ENCODE measurements at places on chromosomes 2 and 18.

- DNase-seq, result no peak
Observed at GRCh38 chr2:178163395-178163794, 30.9 kb upstream of the OSBPL6 start.

GRCh38 chr18:5772306-5773105 is 122.8 kb downstream of the TMEM200C start:
- DNase-seq, result no peak

- no peak for DNase-seq
Observed at GRCh38 chr2:85066006-85066740, 67.0 kb upstream of the TCF7L1 start.

DNA sequence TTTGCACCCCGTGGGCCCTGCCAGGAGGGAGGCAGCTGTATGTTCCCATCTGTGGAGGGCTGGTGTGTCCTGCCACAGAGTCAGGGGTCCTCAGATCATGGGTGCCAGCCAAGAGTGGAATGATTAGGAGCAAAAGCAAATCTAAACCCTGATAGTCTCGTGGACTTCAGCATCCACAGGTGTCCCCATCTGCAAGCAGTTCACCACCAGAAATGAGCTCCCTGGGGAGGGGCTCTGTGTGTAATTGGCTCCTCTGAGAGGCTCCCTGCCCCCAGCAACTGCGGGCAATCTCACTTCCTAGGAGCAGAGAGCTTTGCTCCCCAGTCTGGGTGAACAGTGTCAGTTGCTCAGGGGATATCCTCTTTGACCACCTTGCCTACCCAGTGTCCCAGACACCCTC is 78.1 kb downstream of the HNRNPLL start:
- DNase-seq, result no peak

GRCh38 chr18:4430836-4431235 is 24.3 kb downstream of the DLGAP1 start:
- no peak for DNase-seq

GRCh38 chr2:49167131-49167530 is 12.8 kb upstream of the FSHR start:
- DNase-seq, result no peak

- no peak for DNase-seq
Observed at GRCh38 chr2:102184568-102184967, 2.3 kb upstream of the IL1RL2 start.

DNA sequence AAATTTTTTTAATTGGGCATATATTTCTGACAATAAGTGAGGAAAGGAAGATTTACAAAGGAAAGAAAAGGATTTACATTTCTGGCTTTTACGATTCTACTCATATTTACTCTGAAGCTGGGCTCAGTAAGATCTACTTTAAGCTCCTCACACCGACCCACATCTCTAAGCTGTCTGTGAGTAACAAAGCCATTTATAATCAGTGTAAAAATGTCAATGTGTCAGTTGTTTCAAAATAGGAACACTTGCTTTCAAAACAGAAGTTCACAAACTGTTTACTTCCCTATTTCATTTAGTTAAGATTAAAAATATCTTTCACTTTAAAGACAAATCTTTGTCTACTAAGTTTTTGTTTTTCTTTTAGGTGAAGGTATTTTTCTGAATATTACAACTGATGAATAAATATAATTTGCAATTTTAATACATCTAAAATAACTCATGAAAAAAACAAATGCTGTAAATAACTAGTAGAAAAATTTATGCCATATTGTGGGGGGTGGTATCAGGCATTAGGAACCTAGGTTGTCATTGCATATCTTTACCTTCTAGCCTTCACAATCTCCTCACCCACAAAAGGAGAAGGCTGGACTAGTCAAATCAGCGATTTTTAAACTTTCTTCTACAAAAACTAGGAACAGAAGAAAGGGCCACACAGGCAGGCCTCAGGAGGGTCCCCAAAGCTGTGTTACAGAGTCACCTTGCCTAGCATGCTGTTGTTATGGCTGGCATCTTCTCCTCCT is 64.5 kb downstream of the TMEM131 start:
- no peak for DNase-seq

- DNase-seq, result no peak
Observed at GRCh38 chr2:237180987-237181386, 95.3 kb downstream of the COPS8 start.

- no peak for DNase-seq
Observed at GRCh38 chr2:217625557-217626169, 377.1 kb downstream of the TNS1 start.

DNA sequence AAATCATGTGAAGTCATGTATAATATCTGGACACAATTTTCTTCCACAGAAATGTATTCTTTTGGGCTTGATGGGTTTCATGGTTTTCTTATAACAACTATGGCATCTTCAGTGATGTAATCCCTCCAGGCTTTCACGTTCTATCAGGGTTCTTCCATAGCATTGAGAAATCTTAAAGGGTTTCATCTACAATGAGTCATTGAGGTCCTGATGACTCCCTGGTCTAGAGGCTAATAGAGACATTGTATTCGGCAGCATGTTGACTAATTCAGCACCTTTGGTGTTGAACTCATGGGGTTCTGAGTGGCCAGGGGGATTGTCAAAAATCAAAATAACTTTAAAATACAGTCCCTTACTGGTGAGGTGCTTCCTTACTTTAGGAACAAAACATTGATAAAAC is 614.0 kb upstream of the CRIM1 start:
- DNase-seq, result no peak

DNA sequence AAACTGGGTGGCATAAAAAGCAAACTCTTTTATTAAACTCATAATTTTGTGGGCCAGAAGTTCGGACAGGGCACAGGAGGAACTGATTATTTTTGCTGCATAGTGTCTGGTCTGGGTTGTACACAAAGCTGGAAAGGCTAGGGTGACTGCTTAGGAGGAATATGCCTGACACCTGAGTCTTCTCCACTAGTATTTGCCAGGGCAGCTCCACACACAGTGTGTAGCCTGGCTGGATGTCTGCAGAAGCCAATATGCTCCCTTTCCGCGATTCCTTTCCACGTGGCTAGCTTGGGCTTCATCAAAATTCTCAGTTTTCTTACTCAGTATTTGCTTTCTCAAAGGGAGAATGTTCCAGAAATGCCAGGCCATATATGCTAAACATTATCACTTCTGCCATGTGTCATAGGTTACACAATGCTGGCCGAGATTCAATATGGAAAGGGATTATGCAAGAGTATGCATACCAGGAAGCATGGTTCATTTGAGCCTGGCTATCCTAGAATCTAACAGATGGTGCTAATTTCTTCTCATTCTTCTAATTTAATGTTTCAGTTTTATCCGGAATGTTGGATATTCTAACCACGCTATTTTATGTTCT is 142.7 kb upstream of the DOK6 start:
- DNase-seq, result no peak

GRCh38 chr18:49365346-49365745 is 95.1 kb downstream of the DYM start:
- DNase-seq, result no peak

DNA sequence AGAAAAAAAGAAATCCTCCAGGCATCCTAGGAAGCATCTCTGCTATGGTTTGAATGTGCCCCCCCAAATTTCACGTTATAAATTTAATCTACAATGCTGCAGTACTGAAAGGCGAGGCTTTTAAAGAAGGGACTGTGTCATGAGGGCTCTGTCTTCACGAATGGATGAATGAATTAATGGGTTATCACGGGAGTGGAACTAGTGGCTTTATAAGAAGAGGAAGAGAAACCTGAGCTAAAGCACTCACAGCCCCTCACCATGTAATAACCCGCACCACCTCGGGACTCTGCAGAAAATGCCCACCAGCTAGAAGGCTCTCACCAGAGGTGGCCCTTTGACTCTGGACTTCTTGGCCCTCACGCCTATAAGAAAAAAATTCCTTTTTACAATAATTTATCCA is 27.6 kb downstream of the RNU4ATAC start:
- DNase-seq, result no peak

GRCh38 chr18:12656605-12656937 is 1.3 kb downstream of the SPIRE1 start:
- no peak for DNase-seq

- DNase-seq, result no peak
Observed at GRCh38 chr2:225008935-225009334, 33.3 kb downstream of the DOCK10 start.

GRCh38 chr18:51151568-51152511 is 45.6 kb downstream of the MEX3C start:
- no peak for DNase-seq

- peak; percentile 27 for DNase-seq
Observed at GRCh38 chr2:58289029-58289428, 47.9 kb upstream of the FANCL start.

- DNase-seq, result peak; percentile 27
Observed at GRCh38 chr18:28767727-28768211, 590.8 kb upstream of the CDH2 start.

DNA sequence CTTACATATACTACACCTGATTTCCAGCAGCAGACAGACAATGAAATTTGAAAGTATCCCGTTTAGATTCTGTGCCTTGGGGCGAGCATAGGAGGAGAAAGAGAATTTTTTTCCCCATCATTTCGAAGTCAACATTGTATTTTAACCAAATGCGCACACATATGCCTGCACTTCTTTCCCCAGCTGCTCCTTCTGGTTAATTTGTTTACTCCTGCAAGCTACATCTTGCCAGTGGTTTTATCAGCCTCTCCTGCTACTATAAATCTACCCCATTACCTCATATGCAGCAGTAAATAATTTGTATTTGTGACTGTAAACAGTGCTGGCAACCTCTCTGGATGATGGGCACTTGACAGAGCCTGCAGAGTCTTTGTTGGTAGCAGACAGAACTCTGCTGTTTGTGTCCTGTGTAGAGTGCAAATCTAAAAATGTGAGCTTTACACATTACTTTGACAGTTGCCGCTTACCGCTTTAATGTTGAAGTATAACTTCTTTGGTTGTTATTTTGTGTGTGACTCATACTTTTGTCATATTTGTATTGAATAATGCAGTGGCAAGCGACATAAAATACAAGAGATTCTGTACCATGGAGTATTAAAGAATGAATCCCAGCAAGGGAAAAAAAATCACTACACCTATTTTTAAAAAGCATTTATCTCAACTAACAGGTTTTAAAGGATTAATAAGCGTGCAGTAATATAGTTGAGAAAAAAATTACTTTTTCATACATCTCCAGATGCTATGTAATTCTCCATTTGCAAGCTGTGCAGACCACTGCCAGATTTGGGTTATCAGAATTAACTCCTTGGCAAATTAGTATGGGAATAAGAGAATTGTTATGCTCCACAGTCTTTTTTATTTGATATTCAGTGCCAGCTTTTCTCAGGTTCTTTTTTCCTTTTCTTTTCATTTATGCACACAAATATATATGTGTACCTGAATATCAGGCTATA is 536.8 kb downstream of the XIRP2 start:
- DNase-seq, result no peak

- no peak for DNase-seq
Observed at GRCh38 chr18:78664048-78664447, 315.6 kb upstream of the SALL3 start.

- no peak for DNase-seq
Observed at GRCh38 chr2:156719036-156719435, 282.9 kb downstream of the GPD2 start.

DNA sequence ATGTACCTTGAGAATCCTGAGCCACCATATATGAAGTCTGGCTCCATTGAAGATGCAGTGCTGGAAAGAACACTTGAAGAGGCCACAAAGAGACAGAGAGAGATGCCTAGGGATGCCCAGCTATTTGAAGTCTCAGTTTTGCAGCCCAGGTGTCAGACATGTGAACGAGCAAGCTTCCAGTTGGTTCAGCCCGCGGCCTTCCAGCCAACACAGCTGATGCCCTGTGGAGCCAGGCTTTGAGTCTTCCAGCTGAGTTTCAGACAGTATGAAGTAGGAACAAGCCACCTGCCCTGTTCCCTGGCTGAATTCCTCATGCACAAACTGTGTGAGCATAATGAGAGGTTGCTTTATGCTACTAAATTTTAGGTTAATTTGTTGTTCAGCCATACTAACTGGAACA is 108.8 kb downstream of the SPHKAP start:
- no peak for DNase-seq

GRCh38 chr2:222248256-222248655 is 50.5 kb downstream of the PAX3 start:
- DNase-seq, result no peak

DNA sequence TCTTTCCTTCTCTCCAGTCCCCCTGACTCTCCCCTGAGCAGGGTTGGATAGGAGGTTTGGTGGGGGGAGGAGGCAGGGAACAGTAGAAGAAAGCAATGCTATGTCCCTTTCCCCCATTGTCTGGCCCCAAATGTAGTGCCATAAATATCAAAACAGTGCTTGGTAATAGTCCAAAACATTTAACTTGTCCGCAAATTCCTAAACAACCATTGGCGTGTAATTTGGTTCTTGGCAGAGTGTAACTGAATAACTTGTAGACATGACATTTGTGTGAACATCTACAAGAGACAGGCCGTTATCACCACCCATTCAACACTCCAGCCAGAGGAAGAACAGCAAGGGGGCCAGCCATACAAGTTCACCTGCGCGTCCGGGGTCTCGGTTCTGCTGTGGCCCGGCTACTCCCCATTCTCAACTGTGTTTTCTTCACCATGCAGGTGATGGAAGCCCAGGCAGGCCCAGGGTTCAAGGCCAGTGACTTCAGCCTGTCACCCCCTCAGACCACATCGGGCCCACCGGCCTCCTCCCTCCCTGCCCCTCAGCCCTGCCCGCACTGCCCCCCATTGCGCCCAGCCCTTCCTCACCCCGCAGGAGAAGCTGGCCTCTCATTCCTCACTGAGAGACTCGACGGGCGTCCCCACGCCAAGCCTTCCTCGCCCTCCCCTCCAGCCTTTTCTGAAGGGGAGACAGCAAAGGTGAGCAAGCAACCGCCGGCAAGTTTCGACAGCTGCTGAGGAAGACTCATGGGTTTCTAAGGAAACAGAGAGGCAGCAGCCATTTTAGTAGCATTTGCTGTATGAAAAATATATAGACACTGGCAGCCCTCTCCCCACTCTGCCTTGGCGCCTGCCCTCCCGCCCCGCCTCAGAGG is 699 bp upstream of the RAPGEF4 start:
- no peak for DNase-seq

GRCh38 chr2:23900541-23901322 is 26.2 kb downstream of the ATAD2B start:
- DNase-seq, result peak; percentile 36

DNA sequence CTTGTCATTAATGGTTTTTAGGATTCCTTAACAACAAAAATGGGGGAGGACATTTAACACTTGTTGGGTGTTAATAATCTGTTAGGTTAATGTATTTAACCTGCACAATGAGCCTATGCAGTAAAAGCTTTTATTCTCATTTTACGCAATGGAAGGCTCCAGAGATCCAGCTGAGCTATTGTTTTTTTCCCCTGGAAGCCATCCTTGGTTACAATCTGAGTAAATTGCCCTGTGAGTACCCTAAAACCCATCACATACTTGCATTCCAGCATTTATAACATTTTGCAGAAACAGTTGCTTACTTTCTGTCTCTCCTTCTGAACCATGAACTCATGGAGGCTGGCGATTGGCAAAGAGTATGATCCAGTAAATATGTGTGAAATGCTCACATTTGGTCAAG is 30.2 kb upstream of the DOCK10 start:
- DNase-seq, result no peak

GRCh38 chr18:25449046-25449445 is 97.1 kb upstream of the ZNF521 start:
- no peak for DNase-seq

GRCh38 chr2:238636269-238637073 is 209.7 kb downstream of the ASB1 start:
- DNase-seq, result no peak

- no peak for DNase-seq
Observed at GRCh38 chr2:45684756-45685155, 33.3 kb downstream of the PRKCE start.
